ENCODE measurements at places on chromosomes 2 and 18.

DNA sequence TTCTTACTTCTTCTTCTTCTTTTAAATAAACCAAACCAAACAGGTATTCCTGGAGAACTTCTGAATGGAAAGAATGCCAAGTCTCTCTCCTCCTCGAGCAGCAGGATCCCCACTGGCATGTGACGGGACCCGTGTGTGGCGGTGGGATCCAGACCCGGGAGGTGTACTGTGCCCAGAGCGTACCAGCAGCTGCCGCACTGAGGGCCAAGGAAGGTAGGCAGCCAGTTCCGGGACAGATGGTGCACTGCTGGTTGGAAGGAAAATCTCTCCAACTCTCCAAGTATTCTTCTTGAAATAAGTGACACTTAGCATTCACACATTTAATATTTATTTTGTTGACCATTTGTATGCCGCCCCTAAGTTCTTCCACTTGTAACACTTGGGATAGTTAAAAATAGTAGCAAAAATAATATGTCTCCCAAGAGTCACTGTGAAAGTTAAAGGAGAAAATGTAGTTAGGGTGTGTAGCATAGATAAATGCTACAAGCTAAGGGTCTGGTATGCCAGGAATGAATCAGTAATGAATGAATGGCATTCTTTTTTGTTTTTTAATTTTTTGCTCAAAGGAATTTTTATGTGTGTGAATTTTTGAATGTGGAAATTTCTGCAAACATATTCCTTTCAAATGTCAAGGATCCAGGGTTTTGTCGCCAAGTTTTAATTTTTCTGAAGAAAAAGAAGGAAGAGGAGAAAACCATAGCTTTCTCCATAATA, 349.9 kb downstream of the THSD7B start:
- DNase-seq = no peak

- no peak for DNase-seq
These were observed 361 bp upstream of the HAT1 start for GRCh38 chr2:171921970-171922229.

- DNase-seq = no peak
These were observed 722 bp upstream of the C2orf15 start for GRCh38 chr2:99140860-99141109.

DNA sequence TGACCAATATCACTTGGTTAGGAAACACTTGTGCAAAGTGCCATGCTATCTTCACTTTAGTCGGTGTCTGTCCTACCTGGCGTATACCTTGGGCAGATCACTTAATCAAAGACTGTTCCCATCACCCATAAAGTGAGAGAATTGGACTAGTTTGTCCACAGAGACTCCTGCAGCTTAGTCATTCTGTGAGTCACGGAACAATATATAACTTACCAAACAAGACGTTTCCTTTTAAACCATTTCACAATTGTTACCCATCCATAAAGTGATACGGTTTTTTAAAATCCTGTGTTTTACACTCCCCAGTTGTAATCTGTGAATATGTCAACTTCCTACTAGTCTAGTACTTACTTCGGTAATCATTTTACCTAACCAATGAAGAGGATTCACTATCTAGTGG, 499.3 kb upstream of the SMIM21 start:
- DNase-seq = peak; percentile 53

- no peak for DNase-seq
These were observed 74.6 kb upstream of the ST8SIA5 start for GRCh38 chr18:46831434-46831833.

DNA sequence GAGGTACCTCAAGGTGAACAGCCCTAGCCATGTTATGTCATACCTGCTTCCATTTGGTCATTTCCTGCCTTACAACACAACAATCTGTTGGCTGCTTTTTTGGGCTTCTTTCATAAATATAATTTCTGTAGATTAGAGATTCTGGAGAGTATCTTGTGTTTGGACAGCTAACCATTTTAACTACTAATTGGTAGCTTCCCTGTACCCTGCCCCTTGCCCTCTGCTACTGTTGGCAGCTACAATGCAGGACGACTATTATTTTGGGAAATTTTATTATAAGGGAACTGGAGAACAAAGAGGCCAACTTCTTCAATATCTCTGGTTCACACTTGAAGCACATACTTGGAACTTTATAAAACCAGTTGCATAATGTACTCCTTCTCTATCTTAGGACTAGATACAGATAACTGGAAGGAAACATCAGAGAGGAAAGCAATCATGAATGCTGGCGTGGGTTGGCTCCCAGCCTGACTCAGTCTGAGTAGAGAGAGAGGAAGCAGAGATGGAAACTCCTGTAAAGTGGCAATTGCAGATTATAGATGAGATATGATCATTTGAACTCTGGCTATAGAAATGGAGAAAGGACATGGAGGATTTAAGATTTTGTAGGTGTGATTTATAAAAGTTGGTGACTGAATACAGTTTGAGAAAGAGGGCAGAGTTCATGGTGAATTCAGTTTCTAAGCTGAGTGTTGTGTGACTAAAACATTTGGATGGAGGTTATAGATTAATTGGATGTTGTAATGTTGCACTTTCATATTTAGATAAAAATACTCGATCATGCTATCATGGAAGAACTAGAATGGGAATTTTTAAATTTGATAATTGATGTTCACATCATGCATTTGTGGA, 74.5 kb downstream of the MDH1 start:
- DNase-seq = no peak

- DNase-seq = no peak
These were observed 3.7 kb downstream of the ANKRD23 start for GRCh38 chr2:96839875-96840850.
